ENCODE measurements at places on chromosomes 7 and 10. TPM values are rescaled to one million over a fixed set of nuclear protein-coding genes. Genes with fewer than 3 reads are reported as not detected.

GRCh38 chr7:135204876-135205275, 6.5 kb downstream of the WDR91 start:
- DNase-seq, result no peak

GRCh38 chr7:81366546-81366945, 403.3 kb downstream of the HGF start:
- DNase-seq, result no peak

DNA sequence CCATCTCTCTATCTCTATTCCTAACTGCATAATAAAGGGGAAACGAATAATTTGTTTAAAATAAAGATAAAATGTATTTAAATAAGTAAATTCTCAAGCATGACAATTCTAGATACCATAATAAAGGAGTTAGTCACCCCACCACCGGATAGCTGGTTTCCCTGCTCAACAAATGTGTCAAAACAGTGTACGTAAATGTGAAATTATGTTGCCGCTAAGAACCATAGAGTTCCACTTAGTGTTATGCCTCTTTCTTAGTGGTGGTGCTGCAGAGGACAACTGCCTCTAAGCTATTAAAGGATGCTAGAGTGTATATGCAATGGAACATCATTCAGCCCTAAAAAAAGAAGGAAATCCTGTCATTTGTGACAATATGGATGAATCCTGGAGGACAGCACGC, 42.4 kb downstream of the SMKR1 start:
- no peak for DNase-seq

DNA sequence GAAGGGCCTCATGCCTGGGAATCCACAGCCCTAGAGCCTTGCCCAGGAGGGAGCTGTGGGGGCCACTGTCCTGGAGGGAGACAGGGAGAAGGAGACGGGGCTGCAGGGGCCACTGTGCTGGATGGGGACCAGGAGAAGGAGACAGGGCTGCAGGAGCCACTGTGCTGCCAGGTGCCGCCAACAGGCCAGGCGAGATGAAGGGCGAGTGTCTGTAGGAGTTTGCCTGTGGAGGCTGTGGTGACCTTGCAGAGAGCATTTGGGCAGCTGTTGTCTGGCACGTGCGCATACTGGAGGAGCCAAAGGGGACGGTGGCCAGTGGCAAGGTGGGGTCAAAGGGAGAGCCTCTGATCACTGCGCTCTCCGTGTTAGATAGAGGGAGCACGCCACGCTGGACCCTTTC, 79.2 kb downstream of the NKX6-2 start:
- no peak for DNase-seq

CCDC3 gene
- total RNA-seq, result 8.8 TPM

ERVW-1 gene
- not detected for total RNA-seq

- no peak for DNase-seq
Measured at GRCh38 chr7:78279457-78279856, 480.9 kb downstream of the PHTF2 start.

WBP1L gene
- total RNA-seq, result 33.3 TPM

- DNase-seq, result no peak
Measured at GRCh38 chr7:103902917-103903316, 86.5 kb downstream of the RELN start.

DNA sequence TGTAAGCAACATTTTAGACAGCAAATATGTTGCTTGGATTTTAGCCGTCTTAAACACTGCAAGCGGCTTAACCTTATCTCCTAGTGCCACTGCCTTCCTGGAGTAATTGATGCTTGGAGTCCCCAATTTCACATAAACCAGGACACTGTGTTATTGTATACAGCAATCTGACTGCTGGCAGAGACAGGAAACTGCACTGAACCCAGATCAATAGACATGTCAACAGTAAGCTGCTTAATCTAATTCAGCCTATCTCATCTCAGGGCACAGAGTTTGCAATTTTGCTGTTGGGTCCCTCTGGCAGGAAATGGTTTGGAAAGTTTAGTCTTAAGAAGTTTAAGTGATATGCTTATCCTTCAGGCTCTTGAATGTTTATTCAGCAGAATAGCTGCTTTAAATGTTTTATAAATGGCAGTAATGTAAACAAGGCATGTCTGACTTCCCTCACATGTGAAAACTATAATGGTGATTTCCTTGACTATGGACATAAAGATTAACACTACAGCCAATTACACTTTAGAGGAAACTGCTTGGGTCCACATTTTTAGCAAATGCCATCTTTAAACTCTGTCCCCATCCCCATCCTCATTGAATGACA, 598.6 kb downstream of the PARD3 start:
- no peak for DNase-seq

GRCh38 chr7:8284606-8285005, 22.6 kb upstream of the ICA1 start:
- no peak for DNase-seq

- peak; percentile 63 for DNase-seq
Measured at GRCh38 chr10:110802551-110803238, 69.0 kb upstream of the PDCD4 start.

Data from heart right ventricle (tissue), 16 donors.